ENCODE measurements at places on chromosomes 3 and 15. TPM values are rescaled to one million over a fixed set of nuclear protein-coding genes. Genes with fewer than 3 reads are reported as not detected.

GRCh38 chr3:191008074-191008473 is 145.6 kb upstream of the GMNC start:
- no peak for DNase-seq

- no peak for DNase-seq
Observed at GRCh38 chr3:129389572-129389937, 38.9 kb downstream of the EFCAB12 start.

Gene ACP3
- total RNA-seq: 0.33 TPM

- no peak for DNase-seq
Observed at GRCh38 chr15:48595981-48596380, 49.5 kb downstream of the FBN1 start.

DNA sequence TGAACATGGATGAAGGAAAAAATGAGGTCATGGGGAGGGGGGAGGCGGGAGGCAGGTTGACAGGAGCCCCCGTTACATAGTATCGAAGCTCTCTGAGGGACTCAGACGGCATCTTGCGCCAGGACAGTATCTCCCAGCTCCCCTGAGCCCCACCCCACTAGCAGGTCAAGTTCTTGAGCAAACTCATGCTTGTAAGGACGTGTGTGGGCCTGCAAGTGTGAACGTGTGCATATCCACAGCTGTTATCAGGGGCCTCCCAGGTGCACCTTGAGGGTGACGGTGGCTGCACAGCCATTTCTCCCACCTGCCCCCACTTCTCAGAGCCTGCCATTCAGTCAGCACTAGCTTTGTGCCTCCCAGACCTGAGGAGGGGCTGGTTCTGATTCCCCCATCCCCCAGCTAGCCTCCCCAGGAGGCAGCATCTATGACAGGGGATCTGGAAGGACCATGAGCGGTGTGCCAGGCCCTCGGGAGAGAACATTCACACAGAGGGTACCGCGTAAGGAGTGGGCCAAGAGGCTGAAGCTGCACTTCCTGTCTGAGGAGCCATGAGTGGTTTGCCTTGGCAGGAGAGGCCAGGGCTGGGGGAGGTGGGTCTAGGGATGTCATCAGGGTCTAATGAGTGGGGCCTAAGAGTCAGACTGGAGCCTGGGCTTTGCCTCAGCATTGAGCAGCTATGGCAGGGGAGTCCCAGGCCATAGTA is 2.9 kb downstream of the SEMA3F start:
- DNase-seq: no peak

- DNase-seq: no peak
Observed at GRCh38 chr3:194871864-194872668, 186.4 kb downstream of the FAM43A start.

Gene GOLGA6D
- not detected for total RNA-seq

- no peak for DNase-seq
Observed at GRCh38 chr15:73965758-73966113, 26.4 kb downstream of the STOML1 start.

DNA sequence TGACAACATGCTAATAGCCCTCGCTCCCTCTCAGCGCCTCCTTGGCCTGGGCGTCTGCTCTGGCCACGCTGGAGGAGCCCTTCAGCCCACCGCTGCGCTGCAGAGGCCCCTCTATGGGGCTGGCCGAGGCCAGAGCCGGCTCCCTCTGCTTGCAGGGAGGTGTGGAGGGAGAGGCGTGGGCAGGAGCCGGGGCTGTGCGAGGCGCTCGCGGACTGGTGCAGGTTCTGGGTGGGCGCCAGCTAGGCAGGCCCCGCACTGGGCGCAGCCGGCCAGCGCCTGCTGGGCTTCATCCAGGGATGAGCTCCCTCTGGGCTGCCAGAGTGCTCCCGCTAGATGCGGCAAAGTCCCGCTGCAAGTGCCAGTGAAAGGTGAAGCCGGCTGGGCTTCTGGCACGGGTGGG is 21.0 kb upstream of the DNAJC13 start:
- no peak for DNase-seq

DNA sequence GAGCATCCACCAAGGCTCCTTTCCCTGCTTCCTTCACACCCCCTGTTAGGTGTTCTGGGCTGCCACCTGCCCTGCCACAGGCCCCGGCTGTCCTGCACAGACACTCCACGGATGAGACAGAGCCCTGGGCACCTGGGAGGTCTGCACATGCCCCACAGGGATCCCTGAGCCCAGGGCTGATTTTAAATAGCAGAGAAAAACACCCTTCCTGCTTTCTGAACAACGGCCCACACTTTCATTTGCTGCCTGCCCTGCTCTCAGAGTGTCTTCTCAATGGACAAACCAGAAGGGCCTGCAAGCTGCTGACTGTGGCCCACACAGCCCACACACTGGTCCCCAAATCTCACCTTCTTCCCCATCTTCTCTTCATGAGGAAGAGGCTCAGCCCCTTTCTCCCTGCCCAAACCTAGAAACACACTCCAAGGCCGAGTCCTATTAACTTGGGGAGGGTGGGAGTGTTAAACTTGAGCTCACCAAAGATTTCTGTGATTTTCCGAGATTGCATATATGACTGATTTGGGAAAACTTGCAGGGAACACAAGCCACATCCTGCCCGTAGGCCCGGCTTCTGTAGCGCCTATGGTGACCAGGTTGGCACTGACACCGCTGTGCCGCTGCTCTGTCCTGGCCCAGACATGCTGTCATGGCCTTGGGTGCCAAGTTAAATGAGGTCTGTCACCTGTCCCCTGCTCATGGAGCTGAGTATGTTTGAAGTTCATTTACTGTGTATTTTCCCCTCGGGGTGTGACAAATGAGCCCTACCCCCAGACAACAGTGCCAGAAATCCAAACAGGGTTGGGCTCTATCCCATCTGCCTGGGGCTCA is 47.2 kb upstream of the KLF13 start:
- peak; percentile 48 for DNase-seq

Gene WDR49
- 0.78 TPM for total RNA-seq

Gene PARP6
- total RNA-seq: 64.9 TPM

Gene RARRES1
- total RNA-seq: 18.4 TPM

DNA sequence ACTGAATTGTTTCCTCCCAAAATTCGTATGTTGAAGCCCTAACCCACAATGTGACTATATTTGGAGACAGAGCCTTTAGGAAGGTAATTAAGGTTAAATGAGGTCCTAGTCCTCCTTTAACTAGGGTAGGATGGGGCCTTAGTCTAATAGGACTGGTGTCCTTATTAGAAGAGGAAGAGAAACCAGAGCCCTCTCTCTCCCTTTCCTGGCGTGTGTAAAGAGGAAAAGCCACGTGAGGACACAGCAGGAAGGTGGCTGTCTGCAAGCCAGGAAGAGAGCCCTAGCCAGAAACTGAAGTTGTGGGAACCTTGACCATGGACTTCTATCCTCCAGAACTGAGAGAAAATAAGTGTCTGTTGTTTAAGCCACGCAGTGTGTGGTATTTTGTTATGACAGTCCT is 94.3 kb downstream of the OXNAD1 start:
- DNase-seq: no peak

GRCh38 chr3:184811034-184811433 is 932 bp upstream of the VPS8 start:
- DNase-seq: no peak

DNA sequence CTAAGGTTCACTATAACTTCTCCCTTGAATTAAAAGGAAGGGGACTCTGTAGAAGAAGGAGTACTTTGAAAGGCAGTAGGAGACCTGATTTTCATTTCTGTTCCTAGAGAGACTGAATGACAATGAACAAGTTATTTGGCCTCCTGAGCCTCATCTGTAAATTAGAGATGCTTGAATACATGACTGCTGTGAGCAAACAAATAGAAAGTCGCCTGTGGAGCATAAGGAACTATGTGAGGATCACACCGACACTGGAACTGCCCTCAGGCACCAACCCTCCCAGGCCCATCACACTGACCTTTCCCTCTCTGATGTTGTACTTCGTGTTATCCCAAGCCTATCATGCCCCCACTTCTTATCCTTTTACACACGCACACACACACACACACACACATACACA is 48.6 kb downstream of the IMPG2 start:
- no peak for DNase-seq

- DNase-seq: no peak
Observed at GRCh38 chr3:37574177-37574943, 287.3 kb upstream of the CTDSPL start.

GRCh38 chr3:32288819-32289218 is 50.3 kb downstream of the CMTM8 start:
- no peak for DNase-seq

- DNase-seq: no peak
Observed at GRCh38 chr3:113111011-113111707, 100.2 kb upstream of the BOC start.

Gene RBM6
- 146 TPM for total RNA-seq

Gene P2RY1
- 5.4 TPM for total RNA-seq

DNA sequence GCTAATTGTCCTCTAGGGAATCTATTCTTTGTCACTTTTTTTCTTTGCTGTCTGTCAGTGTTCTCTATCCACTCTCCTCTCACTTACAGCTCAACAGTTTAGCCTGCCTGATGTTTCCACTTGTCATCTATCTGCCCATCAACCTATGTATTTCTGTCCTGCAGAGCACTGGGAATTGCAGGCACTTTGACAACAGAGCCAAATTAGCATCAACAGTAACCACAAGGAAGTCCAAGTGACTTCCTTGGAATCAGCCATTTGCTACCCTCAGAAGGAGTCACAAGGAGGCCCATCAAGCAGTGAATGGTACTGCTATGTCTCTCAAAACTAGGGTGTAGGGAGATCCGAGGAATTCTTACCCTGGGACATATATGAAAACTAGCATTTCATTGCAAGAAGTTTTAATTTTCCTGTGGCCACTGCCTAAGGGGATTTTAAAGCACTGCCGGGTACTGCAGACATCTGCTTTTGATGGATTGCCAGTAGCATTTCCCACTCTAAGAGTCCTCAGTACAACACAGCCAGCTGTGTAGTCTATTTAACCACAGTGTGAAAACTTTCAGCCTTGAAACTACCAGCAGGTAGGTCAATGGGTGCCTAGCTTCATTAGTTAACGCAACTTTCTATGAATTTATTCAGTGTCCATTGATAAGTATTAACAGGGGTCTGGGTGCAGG is 898.8 kb downstream of the NTRK3 start:
- no peak for DNase-seq

- DNase-seq: no peak
Observed at GRCh38 chr15:37223089-37223488, 122.7 kb upstream of the MEIS2 start.

Gene C2CD4B
- 142 TPM for total RNA-seq

- no peak for DNase-seq
Observed at GRCh38 chr15:46461416-46461815, 826.6 kb downstream of the SQOR start.

Gene HRH1
- total RNA-seq: 0.66 TPM

DNA sequence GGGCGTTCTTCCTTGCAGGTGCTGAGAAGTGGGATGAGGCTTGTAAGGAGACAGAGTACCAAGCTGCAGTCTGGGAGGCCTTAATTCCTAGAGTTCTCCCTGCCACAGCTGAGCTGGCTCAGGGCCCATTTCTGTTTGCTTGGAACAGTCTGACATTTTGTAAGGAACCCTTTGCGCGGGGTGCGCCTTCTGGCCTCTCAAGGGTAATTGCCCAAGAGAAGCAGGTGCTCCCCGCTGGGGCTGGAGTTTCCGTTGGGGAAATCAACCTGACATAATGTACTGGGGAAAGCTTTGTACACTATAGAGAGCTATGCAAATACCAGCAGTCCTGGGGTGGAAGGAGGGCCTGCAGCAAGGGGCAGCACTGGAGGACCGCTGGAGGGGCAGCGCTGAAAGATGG is 83.6 kb downstream of the HMG20A start:
- no peak for DNase-seq

Gene LEKR1
- 0.99 TPM for total RNA-seq

Gene UPK1B
- 9.3 TPM for total RNA-seq

DNA sequence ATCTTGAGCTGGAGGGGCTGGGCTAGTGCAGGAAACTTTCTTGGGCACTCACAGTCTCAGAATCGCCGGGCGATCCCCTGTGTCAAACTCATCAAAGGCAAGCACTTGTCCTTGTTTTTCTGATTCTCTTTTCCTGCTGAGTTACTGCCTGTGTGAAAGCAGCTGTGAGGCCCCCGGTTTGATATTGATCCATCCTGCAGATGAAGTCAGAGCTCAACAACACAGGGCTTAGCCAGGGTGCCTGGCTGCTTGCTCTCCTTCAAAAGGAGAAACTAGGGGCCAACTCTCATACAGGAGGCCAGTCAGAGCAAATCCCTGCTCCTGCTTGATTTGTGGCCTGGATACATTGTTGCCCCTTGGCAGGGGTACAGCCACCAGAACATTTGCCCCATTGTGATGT is 22.9 kb downstream of the CLSTN2 start:
- no peak for DNase-seq

Measured in body of pancreas (tissue), 4 donors.